ENCODE measurements at places on chromosomes 13 and 19. TPM values are rescaled to one million over a fixed set of nuclear protein-coding genes. Genes with fewer than 3 reads are reported as not detected.

GRCh38 chr13:108812661-108813060 lies 183.2 kb downstream of the MYO16 start:
- DNase-seq: no peak

Gene TMEM238
- 0.25 TPM for total RNA-seq

DNA sequence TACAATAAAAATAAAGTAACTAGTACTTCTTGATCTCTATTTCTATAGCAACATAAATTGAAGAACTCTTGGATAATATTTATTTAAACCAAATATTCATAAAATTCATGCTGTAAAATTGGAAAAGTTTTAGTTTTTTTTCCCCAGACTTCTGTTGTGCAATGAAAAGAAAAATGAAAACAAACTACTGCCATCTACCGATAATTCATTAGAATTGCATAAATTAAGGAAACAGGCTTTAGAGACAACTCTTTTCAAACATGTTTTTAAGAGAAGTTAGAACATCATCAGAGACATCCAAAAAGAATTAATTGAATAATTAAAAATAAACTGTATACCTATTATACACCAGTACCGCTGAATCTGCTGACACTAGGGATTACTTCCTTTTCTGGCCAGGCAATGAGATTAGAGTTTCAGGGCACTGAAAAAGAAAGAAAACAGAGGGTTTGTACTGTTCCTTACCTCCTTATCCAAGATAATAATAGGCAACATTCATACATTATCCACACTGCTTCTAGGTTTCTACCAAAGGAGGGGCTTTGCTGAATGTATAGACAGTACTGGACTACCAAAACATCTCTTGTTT lies 4.9 kb downstream of the CCDC122 start:
- DNase-seq: no peak

GRCh38 chr13:93646245-93646644 lies 419.6 kb downstream of the GPC6 start:
- no peak for DNase-seq

Gene ZNF208
- total RNA-seq: 25.5 TPM
